Activated CD4-positive, CD25-positive, alpha-beta regulatory T cell (primary cell): ENCODE measurements at places on chromosomes 13 and 19.

GRCh38 chr13:91355826-91356710, 8.6 kb downstream of the MIR17HG start:
- no peak for DNase-seq

DNA sequence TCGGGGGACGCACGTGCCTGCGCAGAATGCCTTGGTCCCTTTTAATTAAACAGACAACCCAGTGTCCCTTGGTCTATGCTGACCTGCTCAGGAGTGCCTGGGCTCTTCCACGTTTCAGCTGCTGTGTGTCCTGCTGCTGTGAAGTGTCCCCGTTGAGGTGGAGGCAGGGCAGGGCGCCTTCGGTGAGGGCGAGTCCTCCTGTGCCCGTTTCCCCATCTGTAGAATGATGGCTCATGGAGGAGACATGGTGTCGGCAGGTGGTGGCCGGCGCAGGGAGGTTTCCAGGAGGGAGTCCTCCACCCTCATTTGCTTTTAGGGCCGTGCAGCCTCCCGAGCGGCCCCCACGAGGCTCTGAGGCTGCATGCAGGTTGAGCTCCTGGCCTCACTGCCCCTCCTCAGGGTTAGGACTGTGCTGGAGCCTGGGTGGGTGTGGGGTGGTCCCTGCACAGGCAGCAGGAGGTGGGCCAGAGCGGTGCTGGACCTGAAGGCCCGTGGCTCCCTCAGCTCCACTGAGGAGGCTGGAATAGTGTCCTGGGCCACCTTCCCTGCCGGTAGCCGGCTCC, 8.8 kb downstream of the STK11 start:
- no peak for DNase-seq

GRCh38 chr19:16899566-16900075, 10.8 kb downstream of the F2RL3 start:
- no peak for DNase-seq

DNA sequence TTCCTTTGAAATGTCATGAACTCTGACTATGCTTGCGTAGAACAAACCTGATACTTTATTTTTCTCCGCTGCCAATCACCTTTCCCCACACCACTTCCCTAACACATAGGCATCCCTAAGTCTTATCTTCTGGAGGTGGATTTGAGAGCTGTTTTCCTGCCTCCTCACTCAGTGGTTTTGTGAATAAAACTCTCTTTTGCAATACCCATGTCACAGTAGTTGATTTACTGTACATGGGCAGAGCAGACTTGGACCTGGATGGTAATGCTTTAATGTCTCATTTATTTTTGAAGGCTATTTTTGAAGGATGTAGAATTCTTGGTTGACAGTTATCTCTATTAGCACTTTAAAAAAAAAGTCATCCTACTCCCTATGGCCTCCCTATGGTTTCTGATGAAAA, 881.8 kb downstream of the SLITRK5 start:
- no peak for DNase-seq

- no peak for DNase-seq
Observed at GRCh38 chr13:60463787-60464186, 66.8 kb downstream of the TDRD3 start.
